Ureter (tissue), 1 donor: ENCODE measurements at places on chromosomes 5 and 9. TPM values are rescaled to one million over a fixed set of nuclear protein-coding genes. Genes with fewer than 3 reads are reported as not detected.

DNA sequence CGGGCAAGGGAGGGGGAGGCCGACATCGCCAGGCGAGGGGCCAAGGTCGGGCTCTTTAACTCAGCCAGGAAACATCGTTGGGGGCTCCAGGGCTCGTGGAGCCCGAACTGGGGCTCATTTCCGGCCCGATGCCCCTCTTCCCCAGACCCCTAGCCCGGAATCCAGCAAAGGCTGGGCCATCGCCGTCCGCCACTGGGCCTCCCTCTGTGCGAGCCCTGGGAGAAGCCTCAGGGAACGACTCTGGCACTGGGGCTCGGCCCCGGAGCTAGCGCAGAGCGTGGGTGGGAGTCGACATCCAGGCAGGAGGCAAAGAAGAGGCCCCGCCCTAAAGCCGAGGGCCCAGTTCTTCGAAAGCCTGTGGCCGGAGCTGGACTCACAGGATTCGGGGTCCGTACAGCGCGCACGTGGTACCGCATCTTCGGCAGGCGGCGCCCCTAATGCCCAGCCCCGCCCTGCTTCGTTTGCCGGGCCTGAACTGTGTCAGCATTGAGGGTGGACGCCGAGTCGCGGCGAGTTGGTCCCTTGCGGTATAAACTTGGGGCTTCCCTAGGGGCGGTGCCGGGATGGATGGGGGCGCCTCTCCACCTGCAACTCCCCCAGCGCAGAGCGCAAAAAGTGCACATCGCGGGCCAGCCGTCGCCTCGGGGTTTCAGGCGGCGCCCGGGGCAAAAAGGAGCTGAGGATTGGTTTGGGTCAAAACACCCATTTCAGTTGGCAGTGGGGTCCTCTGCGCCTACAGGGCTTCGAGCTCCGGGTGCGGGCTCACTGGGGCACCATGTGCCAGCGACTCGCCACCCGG, 3.6 kb upstream of the PAX5 start:
- no peak for DNase-seq

The KIF27 gene
- 10.7 TPM for total RNA-seq

DNA sequence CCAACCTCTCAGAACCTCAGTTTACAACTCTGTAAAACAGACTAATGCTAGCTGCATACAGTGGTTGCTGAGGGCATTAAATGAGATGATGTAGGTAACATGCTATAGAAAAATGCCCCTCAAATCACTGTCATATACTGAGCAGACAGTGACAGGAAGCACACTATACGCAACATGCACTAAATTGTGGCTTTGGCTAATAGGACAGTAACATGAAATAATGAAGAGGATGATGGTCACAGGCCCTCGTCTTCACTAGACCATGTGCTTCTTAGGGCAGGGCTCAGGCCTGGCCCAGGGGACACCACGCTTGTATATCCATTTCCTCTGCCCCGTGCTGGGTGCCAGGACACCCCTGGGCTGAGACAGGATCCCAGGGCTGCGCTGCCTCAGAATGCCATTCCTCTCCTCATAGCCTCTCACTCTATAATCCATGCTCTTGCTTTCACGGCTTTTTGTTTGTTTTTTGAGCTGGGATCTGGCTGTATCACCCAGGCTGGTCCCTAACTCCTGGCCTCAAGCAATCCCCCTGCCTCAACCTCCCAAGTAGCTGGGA, 18.9 kb downstream of the CSF1R start:
- DNase-seq: no peak

DNA sequence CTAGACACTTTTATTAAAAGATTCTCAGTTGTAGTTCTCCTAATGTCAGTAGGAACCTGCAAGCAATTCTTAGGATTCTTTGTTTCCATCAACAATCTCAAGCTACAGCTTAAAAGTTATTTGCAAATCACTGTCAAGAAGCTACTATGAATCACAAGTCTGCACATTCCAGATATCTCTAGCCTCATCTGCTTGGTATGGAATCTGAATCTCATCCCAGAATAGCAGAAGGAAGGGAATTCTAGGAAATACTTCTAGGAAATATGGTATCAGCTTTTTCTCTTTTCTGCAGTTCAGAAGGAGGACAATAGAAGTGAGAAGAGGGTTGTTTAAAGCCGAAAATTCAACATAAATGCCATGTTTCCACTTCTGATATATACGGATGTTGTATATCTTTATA, 792.2 kb upstream of the CDH9 start:
- no peak for DNase-seq

DNA sequence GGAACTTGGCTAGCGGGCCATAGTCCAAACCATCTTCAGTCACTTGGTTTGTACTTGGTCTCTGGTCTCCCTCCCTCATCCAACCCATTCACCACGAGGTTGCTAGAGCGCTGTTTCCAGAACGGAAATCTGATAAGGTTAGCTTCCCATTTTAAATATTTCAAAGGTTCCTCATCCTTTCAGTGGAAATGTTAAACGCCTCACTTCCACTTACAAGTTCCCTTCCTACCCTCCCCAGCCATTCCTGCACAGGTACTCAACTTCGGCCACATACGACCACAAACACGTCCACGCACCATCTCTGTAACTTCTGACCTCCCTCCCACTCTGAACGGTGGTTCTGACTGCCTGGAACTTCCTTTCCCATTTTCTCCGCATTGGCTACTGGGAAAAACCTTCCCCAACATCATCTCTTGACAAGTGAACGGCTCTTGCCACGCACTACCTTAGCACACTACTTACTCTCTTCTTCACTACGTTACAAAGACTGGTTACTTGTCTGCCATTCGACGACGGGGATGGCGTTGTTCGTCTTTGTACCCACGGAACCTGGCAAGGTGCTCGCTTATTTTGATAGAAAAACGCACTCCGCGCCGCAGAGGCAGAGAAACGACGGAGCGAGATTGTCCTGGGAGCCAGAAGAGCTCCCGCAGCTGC, 629 bp downstream of the CCNH start:
- no peak for DNase-seq

The LTC4S gene
- 13.7 TPM for total RNA-seq

The SLC6A7 gene
- total RNA-seq: 0.10 TPM

The GABRA1 gene
- not detected for total RNA-seq

The PCDHGA3 gene
- total RNA-seq: 2.9 TPM

GRCh38 chr5:43425983-43426382, 13.8 kb upstream of the CCL28 start:
- DNase-seq: no peak

The LRRC19 gene
- total RNA-seq: not detected
